ENCODE measurements at places on chromosomes 2 and 18.

DNA sequence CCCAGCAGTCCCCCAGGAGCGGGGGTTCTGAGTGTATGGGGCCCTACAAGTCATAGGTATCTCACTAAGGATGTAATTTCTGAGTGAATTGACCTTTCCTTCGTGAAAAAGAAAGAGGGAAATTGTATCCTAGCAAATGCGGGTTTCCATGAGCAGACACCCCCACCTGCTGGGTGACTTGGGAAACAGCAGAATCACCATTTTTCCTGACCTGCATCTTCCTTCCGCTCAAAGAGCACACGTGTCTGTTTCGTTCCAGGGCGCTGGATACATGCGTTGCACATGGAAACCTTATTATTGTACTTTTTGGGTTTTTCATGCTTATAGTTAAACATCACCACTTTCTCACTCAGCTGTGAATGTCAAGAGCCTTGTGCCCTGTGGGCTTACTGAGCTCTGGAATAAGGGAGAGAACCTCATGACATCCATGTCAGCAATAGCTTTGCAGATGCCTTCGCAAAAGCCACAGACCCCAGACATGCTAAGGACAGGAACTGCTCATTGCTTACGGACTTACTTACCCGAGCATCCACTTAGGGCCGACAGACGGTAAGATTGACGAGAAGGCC is 132.8 kb downstream of the TPO start:
- no peak for DNase-seq

DNA sequence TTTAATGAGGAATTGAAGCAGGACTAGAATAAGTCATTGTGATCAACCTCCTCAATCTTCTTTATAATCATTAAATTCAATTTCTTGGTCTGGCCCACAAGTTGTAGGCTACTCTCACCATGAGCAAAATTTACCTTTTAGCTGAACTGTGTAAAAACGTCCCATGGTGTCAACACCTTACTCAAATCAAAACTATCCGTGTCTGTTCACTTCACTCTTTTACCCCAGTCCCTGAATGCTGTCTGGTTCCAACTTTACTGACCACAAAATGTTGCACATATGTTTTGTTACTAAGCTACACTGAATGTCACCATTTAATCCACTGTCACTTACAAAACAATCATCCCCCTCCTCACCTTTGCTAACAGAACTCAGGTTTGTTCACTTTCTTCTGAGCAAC is 951.6 kb upstream of the SLC39A10 start:
- DNase-seq = no peak

GRCh38 chr2:211816754-211817153 is 721.8 kb downstream of the ERBB4 start:
- DNase-seq = no peak

DNA sequence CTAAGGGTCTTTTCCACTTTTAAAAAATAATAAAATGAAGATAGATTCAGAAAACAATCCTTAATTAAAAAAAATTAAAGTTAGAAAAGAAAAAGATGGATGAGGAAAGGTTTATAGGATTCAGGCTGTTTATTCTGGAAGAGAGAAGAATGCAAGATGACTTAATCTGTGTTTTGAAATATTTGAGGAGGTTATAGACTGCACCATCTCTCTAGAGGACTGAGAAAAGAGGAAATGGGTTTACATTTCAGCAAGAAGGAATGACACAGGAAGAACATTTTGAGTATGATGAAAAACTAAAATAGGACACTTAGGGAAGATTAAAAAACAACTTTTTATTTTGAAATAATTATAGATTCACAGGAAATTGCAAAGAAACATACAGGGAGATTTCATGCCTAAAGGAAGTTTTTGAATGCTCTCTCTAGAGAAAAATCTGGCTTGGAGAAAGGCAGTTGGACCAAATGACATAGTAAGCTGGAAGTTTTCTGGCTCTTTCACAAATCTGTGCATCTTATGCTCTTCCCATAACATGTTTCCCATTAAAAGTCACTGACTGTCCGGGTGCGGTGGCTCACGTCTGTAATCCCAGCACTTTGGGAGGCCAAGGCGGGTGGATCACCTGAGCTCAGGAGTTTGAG is 75.0 kb downstream of the CERS6 start:
- no peak for DNase-seq

DNA sequence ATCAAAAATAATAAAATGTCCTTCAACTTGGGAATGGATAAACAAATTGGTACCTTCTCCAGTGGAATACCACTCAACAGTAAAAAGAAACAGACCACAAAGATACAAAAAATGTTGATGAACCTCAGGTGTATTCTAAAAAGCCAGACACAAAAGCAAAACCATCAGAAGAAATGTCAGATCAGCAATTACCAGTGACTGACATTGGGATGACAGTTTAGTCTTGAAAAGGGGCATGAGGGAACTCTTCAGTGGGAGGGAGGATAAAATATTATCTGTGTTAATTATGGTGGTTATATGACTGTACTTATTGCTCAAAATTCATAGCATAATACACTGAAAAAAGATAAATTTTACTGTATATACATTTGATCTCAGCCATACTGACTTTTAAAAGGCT is 473.0 kb downstream of the TMX3 start:
- no peak for DNase-seq

- no peak for DNase-seq
Measured at GRCh38 chr2:206984206-206984605, 44.9 kb downstream of the CPO start.

DNA sequence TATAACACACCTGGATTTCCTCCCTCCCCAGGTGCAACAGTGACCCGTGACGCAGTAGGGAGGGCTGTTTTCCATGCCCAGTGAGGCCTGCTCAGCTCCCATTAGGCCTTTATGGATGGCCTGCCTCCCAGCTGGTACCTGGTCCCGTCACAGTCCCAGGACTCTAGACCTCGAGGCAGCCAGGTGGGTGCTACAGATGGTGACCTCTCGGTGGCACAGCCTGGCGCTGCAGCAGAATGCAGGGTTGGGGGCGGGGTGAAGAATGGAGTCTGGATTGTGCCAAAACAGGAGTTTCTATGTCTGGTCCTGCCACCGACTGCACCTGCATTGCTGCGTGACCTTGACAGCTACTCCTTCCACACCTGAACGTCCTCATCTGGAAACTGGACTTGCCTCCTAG is 18.0 kb upstream of the YWHAQ start:
- no peak for DNase-seq

DNA sequence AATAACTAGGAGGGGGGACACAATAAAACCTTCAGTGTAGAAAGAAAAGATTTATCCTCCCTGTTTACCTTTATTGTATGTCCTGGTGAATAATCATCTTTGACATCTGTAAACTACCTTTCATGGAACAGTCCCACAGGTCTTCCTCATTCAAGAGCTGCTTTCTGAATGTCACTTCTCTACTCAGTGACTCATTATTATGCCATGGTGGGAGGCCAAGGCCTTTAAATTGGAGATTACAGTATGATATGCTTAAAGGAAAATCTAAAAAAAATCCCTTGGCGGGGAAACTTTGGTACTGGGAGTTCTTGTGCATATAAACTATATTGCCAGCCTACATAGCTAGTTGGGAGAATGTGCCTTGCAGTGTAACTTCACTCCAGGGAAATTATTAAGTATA is 713.0 kb downstream of the TDRD15 start:
- no peak for DNase-seq

All from stimulated activated CD4-positive, alpha-beta T cell treated with anti-CD3 and anti-CD28 coated beads, TNF-alpha, amount 100 ng/mL, for 1 hour (primary cell).